ENCODE measurements at places on chromosomes 1 and 21. TPM values are rescaled to one million over a fixed set of nuclear protein-coding genes. Genes with fewer than 3 reads are reported as not detected.

DNA sequence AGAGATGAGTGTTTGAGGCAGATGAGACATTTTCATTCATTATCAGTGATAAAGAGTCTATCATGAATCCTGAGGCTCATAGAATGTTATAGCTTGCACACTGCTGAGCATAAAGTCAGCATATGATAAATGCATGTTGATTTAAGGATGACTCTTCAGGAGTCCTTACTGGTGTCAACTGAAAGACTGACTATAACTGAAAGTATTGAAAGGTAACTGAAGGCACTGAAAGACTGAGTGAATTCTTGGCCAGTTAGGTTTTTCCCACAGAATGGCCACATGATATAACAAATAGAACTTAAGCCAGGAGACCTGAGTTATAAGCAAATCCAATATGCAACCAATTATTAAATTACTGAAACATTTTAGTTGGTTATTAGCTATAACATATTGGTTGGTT, 69.0 kb upstream of the HSD17B7 start:
- no peak for DNase-seq

DNA sequence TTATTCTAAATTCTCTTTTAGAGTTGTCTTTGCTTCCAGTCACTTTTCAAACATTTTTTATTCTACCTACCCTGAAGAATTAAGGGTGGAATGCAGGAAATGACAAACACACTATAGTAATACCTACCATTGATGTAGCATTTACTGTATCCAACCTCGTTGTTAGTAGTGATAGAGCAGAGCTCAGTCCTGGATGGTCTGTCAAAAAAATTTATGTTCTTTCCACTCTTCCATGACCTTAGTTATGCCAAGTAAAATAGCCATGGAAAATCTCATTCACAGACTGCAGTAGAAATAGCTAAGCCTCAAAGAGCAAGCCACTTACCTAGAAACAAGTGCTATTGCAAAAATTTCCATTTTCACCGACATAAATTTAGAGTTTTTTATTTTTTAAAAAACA, 74.6 kb downstream of the CRB1 start:
- no peak for DNase-seq

- no peak for DNase-seq
Measured at GRCh38 chr1:165109013-165109412, 247.5 kb downstream of the LMX1A start.

ITGB3BP gene
- total RNA-seq: 31.9 TPM

GRCh38 chr1:221972276-221973235, 230.7 kb upstream of the DUSP10 start:
- DNase-seq: no peak

GRCh38 chr1:169680377-169681019, 30.9 kb downstream of the SELL start:
- no peak for DNase-seq

- DNase-seq: no peak
Measured at GRCh38 chr1:174398246-174398645, 49.5 kb upstream of the GPR52 start.

- DNase-seq: no peak
Measured at GRCh38 chr1:86151427-86151826, 5.1 kb downstream of the COL24A1 start.

ANGPTL3 gene
- total RNA-seq: not detected

- DNase-seq: no peak
Measured at GRCh38 chr1:21882721-21883415, 54.2 kb downstream of the HSPG2 start.

PLOD1 gene
- 156 TPM for total RNA-seq

DNA sequence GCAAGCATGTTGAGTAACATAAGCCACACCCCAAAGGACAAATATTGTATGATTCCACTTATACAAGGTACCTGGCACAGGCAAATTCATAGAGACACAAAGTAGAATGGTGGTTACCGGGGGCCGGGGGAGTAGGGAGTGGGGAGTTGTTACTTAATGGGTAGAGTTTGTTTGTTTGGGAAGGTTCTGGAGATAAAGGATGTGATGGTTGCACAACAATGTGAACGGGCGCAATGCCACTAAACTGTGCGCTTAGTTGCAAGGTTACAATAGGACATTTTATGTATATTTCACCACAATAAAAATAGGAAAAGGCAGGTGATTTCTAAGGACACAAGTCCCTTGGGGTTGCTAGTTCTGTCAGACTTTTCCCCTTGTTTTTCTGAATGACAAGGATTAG, 516.6 kb downstream of the KIF26B start:
- DNase-seq: no peak

CD101 gene
- not detected for total RNA-seq

FCER1G gene
- 0.77 TPM for total RNA-seq

GRCh38 chr1:231322880-231323530, 14.6 kb downstream of the EXOC8 start:
- DNase-seq: no peak

GRCh38 chr21:44589586-44590305, 2.6 kb downstream of the KRTAP10-6 start:
- DNase-seq: no peak

GRCh38 chr1:43306688-43307457, 6.1 kb downstream of the TIE1 start:
- no peak for DNase-seq

PLD5 gene
- total RNA-seq: not detected

GRCh38 chr21:46666941-46667740, 31.7 kb downstream of the PRMT2 start:
- DNase-seq: no peak

SELENOF gene
- total RNA-seq: 190 TPM

RNF220 gene
- 64.9 TPM for total RNA-seq

KPRP gene
- not detected for total RNA-seq

- no peak for DNase-seq
Measured at GRCh38 chr1:149845416-149845815, 54.0 kb upstream of the BOLA1 start.

TNNI3K gene
- not detected for total RNA-seq

GRCh38 chr1:5748286-5749225, 243.7 kb downstream of the NPHP4 start:
- no peak for DNase-seq

- no peak for DNase-seq
Measured at GRCh38 chr1:31912839-31913239, 25.3 kb downstream of the PTP4A2 start.

LHX8 gene
- total RNA-seq: not detected

DNA sequence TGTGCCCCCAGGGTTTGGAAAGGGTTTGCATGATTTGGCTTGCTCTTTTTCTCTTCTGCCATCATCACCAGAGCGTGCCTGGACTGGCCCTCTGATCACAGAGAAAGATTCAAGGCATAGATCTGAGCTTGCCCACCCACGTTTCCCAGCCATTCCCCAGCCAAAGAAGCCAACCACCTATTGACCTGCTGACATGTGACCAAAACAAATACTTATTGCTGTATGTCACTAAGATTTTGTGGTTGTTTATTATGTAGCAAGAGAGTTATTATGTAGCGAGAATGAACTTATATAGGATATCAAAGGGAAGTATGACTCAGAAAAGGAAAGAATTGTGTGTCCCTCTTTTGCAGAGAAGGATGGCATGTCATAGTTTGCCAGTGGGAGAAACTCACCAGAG, 59.9 kb downstream of the UBE2U start:
- DNase-seq: no peak

- no peak for DNase-seq
Measured at GRCh38 chr1:18903291-18903756, 969 bp upstream of the ALDH4A1 start.

LCE1C gene
- total RNA-seq: not detected

DNA sequence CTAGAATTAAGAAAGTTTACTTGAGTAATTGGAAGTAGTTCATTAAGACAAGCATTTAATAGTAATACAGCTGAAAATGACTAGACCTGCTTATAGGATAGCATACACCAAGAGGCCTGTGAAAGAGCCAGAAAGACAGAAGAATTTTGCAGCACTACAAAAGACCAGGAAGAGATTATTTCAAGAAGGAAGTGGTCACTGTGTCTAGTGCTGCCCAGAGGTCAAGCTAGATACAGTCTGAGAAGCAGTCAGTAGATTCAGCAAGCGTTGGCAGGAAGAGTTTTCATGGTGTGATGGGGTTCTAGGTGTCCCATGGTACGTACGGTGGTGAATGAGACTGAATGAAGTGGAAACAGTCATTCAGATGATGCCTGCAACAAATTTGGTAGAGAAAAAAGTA, 31.5 kb downstream of the RGS8 start:
- DNase-seq: no peak

DNA sequence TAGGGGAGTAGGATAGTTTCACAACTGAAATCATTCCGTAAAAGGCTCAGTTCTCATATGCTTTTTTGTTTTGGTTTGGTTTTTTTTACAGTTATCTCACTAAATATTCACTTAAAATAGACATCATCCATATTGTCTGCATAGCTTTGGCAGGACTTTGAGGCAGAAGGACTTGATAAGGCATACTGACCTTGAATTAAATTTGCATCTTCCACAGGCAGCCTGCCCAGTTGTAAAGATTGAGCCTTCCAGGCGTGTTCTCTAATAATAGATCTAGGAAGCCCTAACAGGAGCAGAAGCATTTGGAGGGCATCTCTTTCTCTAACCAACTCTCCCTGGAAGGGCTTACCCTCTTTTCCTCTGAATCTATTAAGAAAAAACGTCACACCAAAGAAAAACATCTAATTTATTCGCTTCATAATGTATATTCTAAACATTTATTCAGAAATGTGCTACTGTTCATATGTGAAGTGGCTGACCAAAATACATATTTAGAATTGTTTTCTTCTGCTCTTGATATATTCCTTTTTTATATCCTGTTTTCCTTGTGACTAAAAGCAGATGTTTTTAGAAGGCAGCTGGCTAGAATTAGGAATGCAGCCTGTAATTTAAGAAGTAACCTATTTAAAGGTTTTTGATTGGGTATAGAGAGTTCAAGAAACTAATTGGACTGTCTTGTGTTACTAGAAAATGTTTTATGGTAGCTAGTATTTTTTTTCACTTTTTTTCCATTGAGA, 20.2 kb downstream of the DESI2 start:
- no peak for DNase-seq

KCNJ6 gene
- total RNA-seq: not detected

DNA sequence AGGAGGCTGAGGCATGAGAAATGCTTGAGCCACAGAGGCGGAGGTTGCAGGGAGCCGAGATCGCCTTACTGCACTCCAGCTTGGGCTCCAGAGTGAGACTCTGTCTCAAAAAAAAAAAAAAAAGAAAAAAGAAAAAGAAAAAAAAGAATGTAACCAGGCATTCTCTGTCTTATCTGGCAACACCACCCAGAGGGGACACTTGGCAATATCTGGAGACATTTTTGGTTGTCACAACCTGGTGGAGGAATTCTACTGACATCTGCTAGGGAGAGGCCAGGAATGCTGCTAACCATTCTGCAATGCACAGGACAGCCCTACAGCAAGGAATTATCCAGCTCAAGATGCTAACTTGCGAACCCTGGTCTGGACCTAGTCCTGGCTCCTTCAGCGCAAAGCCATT, 2.3 kb upstream of the CNR2 start:
- no peak for DNase-seq

TMIGD3 gene
- not detected for total RNA-seq

DNA sequence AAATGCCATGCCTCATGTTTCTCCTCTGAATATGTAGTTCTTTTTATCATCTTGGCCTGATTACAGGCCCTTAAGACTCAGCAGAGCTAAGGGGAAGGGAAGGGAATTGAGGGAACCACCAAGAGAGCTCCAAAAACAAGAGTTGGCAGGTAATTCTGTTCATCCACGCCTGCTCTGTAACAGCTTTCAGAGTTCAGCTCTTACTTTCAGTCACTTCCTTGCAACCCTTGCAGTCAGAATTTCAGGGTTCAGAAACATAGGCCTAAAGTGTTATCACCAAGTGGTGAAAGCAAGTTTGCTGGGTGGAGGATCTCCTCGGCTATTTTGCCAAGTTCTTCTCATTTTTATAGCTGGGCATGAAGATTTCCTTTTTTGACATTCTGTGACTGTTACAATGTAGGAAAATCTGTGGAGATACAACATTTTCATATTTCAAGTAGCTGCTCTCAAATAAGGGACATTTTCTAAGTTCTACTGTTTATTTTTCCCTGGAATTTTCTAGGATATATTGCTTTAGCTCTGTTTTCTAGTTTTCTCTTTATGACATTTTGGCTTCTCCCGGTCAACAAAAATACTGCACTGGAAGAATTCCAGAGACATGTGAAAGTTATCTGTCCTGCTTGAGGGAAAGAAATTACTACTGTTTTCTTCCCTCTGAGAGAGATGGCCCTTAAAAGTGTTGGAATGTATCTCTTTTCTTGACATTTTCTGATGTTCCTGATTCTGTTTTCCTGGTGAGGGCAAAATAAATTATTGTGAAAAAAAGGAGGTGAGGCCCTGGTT, 251.8 kb upstream of the ST6GALNAC5 start:
- no peak for DNase-seq

SERBP1 gene
- 230 TPM for total RNA-seq

DNA sequence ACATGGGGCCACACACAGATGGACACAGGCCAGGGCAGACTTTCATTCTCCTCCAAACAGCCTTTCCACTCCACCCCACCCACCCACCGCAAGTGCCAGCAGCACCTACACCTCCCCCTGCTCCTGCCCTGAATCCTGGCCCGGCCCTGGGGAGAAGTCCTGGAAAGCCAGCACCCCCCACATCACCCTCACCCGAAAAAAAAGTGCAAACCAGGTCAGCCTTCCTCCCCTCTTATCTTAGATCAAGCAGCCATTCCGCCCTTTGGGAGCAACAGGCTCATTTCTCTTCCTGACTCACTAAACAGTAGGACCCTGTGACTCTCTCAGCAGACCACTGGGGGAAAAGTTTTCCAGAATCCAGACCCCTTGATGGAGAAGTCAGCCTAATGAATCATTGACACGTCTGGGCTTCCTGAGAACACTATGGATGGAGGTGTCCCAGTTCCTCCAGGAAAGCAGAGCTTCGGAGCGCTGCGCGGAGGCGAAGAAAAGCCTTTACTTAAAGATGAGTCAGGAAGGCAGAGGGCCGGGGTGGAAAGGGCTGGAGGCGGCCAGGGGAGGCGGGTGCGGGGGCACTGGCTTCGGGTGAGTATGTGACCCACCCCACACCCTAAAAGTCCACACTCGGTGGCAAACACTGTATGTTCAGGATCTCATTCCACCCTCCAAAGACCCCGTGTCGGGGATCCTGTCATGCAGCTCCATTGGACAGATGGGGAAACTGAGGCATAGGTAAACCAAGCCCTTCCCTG, 588.7 kb downstream of the MATN1 start:
- DNase-seq: no peak

TADA1 gene
- 12.3 TPM for total RNA-seq

Data from Panc1 (cell line).